ENCODE measurements at places on chromosomes 4 and X. TPM values are rescaled to one million over a fixed set of nuclear protein-coding genes. Genes with fewer than 3 reads are reported as not detected.

- peaks cover 24% of the 10 kb centered on the region for H3K4me1 ChIP-seq
- no peak for DNase-seq
- H3K36me3 ChIP-seq, result no peaks in the 10 kb centered on the region
- no peak overlapping the region for H3K27ac ChIP-seq
- peaks cover 14% of the 10 kb centered on the region for H3K27me3 ChIP-seq
Observed at GRCh38 chr4:159051245-159052071, 51.4 kb upstream of the RAPGEF2 start.

The CXorf51A gene
- total RNA-seq, result not detected

The TBX22 gene
- not detected for total RNA-seq

The F8A3 gene
- total RNA-seq, result 24.4 TPM

The GPR119 gene
- total RNA-seq, result not detected

The PLRG1 gene
- total RNA-seq, result 92.3 TPM

The PRDX4 gene
- 80.3 TPM for total RNA-seq

The PLXNB3 gene
- 0.49 TPM for total RNA-seq

DNA sequence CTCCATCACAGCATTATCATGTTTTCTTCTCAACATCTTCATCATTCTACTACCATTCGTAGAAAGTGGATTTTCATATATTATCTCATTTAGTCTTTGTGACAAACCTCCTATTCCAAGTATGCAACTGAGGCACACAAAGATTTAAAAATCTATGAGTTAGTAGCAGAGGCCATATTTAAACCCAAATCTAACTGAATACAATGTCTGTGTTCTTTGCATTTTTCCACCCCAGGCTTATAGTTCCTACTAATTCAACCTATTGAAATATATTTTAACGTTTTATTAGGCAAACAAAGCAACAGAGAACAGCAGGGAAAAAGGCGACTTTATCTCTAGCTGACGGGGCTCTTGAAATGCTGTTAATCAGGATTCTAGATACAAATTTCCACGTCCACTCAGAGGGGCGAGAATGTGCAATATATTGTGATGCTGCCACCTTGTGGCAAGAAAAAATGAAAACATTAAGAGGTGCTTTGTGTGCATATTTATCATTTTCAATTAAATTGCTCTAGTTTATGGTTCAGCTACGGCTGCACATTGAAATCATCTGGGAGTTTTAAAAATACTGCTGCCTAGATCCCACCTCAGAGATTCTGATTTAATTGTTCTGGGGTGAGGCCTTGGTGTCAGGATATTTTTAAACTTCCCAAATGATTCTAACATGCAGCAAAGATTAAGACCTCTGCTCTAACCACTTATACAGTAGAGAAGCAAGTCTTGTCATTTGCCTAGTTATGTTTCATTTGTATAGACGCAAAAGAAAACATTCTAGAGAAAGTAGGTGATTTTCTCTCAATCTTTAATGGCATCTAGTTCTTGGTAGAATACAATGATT lies 315.9 kb downstream of the MAPK10 start:
- no peaks in the 10 kb centered on the region for H3K4me1 ChIP-seq
- H3K4me3 ChIP-seq, result no peak overlapping the region
- no peak overlapping the region for H3K27ac ChIP-seq
- H3K27me3 ChIP-seq, result no peaks in the 10 kb centered on the region

The GIMD1 gene
- total RNA-seq, result not detected

DNA sequence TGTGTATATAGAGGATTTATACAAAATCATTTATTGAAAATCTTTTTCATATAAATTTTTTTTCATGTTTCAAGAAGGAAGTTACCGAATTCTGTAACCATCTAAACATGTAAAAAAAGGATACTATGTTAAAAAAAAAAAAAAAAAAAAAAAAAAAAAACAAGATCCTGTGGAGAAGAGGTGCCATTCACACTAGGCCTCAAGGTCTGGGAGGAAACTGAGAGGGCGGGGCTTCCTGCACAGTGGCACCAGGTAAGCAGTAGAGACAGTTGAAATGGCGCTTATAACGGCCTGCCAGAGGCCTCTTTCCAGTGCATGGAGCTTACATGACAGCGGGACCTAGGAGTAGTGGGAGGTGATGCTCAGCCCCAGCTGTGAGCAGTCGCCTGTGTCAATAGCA lies 17.5 kb downstream of the TRAPPC2 start:
- no peaks in the 10 kb centered on the region for H3K27me3 ChIP-seq
- peak; percentile 64 for DNase-seq
- H3K36me3 ChIP-seq, result peaks cover 43% of the 10 kb centered on the region

DNA sequence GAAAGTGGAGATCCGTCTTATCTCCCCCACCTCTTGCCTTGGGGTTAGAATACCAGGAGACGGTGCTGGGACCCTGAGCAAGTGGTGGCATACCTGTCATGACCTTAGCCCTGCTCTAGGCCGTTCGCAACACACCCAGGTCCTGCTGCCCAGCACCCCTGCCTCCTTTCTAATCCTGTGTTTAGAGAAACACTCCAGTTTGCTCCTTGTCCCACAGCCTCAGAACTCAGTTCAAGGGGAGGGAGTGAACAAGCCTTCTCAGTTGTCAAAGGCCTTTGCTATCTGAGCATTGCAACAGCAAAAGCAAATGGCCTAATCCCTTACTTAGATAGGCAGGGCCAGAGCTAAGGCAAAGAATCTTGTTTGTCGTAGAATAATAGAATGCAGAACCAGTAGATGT lies 67.9 kb downstream of the CHRNA9 start:
- no peak overlapping the region for H3K27ac ChIP-seq
- no peaks in the 10 kb centered on the region for H3K4me1 ChIP-seq
- H3K4me3 ChIP-seq, result no peak overlapping the region
- peaks cover 11% of the 10 kb centered on the region for H3K36me3 ChIP-seq
- no peak for DNase-seq
- no peaks in the 10 kb centered on the region for H3K27me3 ChIP-seq

The BEND2 gene
- not detected for total RNA-seq

GRCh38 chr4:150363721-150364688 lies 217.9 kb upstream of the MAB21L2 start:
- H3K4me3 ChIP-seq, result no peak overlapping the region
- H3K27ac ChIP-seq, result no peak overlapping the region
- peaks cover 10% of the 10 kb centered on the region for H3K4me1 ChIP-seq
- DNase-seq, result no peak
- H3K36me3 ChIP-seq, result no peaks in the 10 kb centered on the region

- H3K4me3 ChIP-seq, result no peak overlapping the region
- H3K27me3 ChIP-seq, result no peaks in the 10 kb centered on the region
- no peaks in the 10 kb centered on the region for H3K4me1 ChIP-seq
- no peak for DNase-seq
Observed at GRCh38 chr4:11847167-11847566, 418.5 kb upstream of the HS3ST1 start.

GRCh38 chrX:71910643-71910985 lies at the start of gene NHSL2:
Gene NHSL2 (plus strand): TSS chrX:71910845.
- DNase-seq, result peak; percentile 53
- H3K36me3 ChIP-seq, result no peaks in the 10 kb centered on the region
- no peaks in the 10 kb centered on the region for H3K4me1 ChIP-seq
- H3K4me3 ChIP-seq, result peak within 1 kb of the TSS; percentile 58
- no peak within 1 kb of the TSS for H3K27ac ChIP-seq

The CAPN6 gene
- total RNA-seq, result not detected

Measured in activated CD4-positive, alpha-beta T cell treated with anti-CD3 and anti-CD28 coated beads, Interleukin-2, amount 10 ng/mL, durations not matched to agents 24 days and 14 days (primary cell).